ENCODE measurements at places on chromosomes 13 and 19.
A peak's percentile ranks its signal among the peaks of the same experiment; 100 is the strongest.

GRCh38 chr19:18867751-18868150 lies 28.2 kb downstream of the CERS1 start:
- DNase-seq: no peak
- H3K27me3 ChIP-seq: peaks cover 7% of the 10 kb centered on the region
- H3K4me1 ChIP-seq: peaks cover 8% of the 10 kb centered on the region
- peaks cover 10% of the 10 kb centered on the region for H3K36me3 ChIP-seq
- H3K4me3 ChIP-seq: no peak overlapping the region
- no peak overlapping the region for H3K27ac ChIP-seq

- no peaks in the 10 kb centered on the region for H3K36me3 ChIP-seq
- H3K27ac ChIP-seq: no peak overlapping the region
- no peaks in the 10 kb centered on the region for H3K4me1 ChIP-seq
- no peak overlapping the region for H3K4me3 ChIP-seq
- peaks cover 25% of the 10 kb centered on the region for H3K27me3 ChIP-seq
Measured at GRCh38 chr19:51203916-51204315, 21.0 kb upstream of the CD33 start.

DNA sequence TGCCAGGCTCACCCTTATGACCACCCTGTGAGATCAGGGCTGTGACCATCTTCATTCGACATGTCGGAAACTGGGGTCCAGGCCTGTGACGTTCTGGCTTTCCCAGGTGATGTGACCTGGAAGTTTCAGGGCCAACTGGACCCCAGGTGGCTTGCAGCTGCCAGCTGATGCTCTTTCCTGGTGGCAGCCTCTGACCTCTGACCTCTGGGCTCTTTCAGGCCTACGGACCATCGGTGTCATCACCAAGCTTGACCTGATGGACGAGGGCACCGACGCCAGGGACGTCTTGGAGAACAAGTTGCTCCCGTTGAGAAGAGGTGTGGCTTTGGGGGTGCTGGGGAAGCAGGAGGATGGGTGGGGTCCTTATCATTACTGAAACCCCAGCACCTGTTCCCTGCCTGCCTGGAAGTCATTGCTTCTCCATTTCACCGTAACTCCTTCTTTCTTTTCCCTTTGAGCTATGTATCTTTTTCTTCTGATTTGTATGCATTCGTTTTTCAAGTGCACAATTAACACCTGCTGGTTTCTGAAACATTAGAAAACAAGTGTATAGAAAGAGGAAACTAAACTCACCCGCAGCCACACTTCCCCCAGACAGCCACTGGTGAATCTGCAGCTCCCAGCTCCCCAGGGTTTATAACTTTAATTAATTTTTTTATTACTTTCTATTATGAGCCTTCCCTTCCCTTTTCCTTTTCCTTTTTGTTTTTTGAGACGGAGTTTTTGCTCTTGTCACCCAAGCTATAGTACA lies 58.9 kb downstream of the TMED1 start:
- H3K4me3 ChIP-seq: peak overlapping the region; percentile 53
- H3K4me1 ChIP-seq: peaks cover 24% of the 10 kb centered on the region

- H3K27ac ChIP-seq: no peak overlapping the region
- H3K27me3 ChIP-seq: no peaks in the 10 kb centered on the region
- no peak overlapping the region for H3K4me3 ChIP-seq
- no peak for DNase-seq
- peaks cover 10% of the 10 kb centered on the region for H3K4me1 ChIP-seq
- peaks cover 25% of the 10 kb centered on the region for H3K36me3 ChIP-seq
Measured at GRCh38 chr13:102868366-102868936, 22.6 kb downstream of the ERCC5 start.

DNA sequence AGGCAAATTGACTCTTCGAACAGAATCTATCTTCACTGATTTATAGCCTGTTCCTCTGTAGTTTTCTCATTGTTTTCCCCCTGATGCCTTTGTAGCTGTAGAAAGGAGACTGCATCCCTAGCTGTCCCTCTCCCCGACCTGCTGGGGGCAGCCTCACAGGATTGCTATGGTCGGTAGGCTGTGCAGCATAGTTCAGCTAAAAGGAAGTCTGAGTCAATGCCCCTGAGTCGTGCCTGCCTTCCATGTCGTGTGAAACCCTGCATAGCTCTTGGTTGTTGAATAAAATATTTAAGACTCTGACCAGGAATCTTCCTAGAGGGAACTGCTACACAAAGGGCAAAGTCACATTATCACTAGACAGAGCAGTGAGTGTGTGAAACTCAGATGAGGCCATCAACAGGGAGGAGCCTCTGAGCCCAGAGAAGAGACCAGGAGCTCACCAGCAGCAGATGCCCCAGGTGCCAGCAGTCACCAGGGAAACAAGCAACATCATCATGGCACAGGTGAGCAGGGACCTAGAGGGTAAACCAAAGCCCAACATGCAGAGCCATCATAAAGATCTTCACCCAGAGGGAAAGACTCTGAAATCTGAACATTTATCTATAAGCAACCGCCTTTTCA lies 108.4 kb upstream of the NBEA start:
- H3K27ac ChIP-seq: no peak overlapping the region
- H3K27me3 ChIP-seq: no peaks in the 10 kb centered on the region
- no peak overlapping the region for H3K4me3 ChIP-seq
- H3K36me3 ChIP-seq: no peaks in the 10 kb centered on the region
- no peak for DNase-seq
- no peaks in the 10 kb centered on the region for H3K4me1 ChIP-seq

- H3K4me1 ChIP-seq: peaks cover 8% of the 10 kb centered on the region
- H3K27ac ChIP-seq: no peak overlapping the region
- H3K4me3 ChIP-seq: no peak overlapping the region
- H3K36me3 ChIP-seq: peaks cover 35% of the 10 kb centered on the region
Measured at GRCh38 chr13:100214886-100215285, 126.0 kb downstream of the PCCA start.

DNA sequence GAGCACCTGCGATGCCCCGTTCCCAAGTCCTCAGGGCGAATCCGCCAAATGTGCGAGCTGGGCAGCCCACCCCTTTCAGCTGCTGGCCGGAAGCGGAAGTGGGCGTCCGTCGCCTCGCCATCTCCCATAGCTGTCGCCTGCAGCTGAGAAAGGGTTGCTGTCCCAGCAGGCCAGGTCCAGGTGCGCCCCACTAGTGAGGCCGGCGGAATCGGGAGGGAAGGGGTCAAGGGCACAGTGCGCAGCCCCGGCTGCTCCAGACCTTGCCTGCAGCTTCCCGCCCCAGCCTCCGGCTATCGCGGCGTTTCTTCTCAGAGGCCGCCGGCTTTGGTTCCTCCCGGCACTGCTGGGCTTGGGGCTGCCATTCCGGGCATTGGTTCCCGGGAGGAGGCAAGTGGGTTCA lies at the start of gene ZNF177:
TSS of gene ZNF177 (plus strand) at position 109 of the 400 bp plus-strand sequence. CDS start 15,299 bp downstream, outside the sequence.
- no peak within 1 kb of the TSS for H3K27ac ChIP-seq
- H3K4me3 ChIP-seq: no peak within 1 kb of the TSS
- H3K4me1 ChIP-seq: no peaks in the 10 kb centered on the region
- H3K27me3 ChIP-seq: no peaks in the 10 kb centered on the region
- peaks cover 34% of the 10 kb centered on the region for H3K36me3 ChIP-seq

DNA sequence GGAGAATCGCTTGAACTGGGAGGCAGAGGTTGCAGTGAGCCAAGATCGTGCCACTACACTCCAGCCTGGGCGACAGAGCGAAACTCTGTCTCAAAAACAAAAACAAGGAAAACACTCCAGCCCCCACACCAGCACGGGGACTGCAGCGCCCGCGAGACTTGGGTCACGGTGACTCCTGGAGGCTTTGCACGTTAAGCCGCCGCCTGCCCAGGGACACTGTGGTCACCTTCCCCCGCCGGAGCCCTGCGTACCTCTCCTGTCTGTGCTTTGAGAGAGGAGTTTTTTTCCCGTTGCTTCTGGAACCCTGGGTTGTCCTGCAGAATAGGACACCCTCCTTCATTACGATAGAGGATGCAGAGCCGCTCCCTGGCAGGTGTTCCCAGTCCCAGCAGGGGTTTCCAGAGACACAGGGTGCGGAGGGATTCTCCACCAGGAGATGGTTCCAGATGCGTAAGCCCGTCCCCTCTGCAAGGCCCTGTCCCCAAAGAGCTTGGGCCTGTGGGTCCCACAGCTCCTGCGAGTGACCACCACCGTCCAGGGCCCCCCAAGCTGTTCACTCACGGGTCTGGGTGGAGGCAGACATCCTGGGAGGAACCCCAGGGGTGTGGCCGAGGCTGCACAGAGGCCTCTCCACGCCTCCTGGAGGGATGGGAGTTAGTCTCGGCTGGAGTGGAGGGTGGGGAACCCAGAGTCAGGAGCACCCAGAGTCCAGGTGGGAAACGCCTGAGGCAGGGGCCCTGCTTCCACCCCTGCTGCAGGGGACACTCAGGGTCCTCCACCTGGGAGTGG lies 42.8 kb upstream of the NDUFS7 start:
- H3K27me3 ChIP-seq: peaks cover 2% of the 10 kb centered on the region
- no peak for DNase-seq
- no peak overlapping the region for H3K4me3 ChIP-seq
- no peak overlapping the region for H3K27ac ChIP-seq
- no peaks in the 10 kb centered on the region for H3K36me3 ChIP-seq
- peaks cover 13% of the 10 kb centered on the region for H3K4me1 ChIP-seq

DNA sequence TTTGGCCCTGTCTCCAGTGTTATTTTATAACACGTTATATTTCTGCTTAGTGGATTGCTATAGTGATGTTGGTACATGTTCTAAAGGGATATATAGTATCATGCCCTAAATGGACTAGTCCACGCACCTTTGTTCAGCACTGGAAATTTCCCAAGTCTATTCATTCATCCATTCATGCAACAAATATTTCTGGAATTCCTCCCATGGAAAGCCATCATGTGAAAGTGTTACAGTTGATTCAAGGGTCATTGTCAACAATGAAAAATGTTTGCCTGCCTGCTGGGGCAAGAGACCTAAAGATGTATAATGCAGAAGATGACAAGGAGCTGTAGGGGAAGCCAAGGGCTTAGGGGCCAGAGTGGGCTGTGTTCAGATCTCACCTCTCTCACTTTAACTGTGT lies 10.8 kb upstream of the HSPH1 start:
- H3K27ac ChIP-seq: no peak overlapping the region
- H3K4me3 ChIP-seq: no peak overlapping the region

- DNase-seq: no peak
- peaks cover 10% of the 10 kb centered on the region for H3K36me3 ChIP-seq
- no peaks in the 10 kb centered on the region for H3K27me3 ChIP-seq
- peaks cover 30% of the 10 kb centered on the region for H3K4me1 ChIP-seq
Measured at GRCh38 chr19:39144290-39145071, 18.9 kb downstream of the PAK4 start.

DNA sequence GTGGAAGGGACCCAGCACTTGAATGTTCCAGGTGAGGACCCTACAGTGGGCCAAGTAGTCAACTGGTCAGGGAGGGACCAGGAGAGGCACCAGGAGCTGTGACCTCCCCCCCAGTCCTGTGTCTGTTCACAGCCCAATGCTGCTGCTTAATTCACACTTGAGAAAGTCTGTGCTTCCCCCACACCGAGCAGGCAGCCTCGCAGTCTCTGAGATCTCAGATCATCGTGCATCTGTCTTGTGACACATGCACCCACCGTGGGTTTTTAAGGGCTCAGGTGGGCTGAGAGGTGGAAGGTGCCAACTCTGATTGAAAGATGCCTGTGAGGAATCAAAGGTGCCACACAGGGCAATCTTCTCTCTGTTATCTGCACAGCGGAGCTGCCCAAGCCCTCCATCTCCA lies 6.2 kb downstream of the CEACAM5 start:
- no peak overlapping the region for H3K4me3 ChIP-seq
- no peak for DNase-seq
- H3K4me1 ChIP-seq: no peaks in the 10 kb centered on the region
- H3K36me3 ChIP-seq: no peaks in the 10 kb centered on the region
- no peak overlapping the region for H3K27ac ChIP-seq

DNA sequence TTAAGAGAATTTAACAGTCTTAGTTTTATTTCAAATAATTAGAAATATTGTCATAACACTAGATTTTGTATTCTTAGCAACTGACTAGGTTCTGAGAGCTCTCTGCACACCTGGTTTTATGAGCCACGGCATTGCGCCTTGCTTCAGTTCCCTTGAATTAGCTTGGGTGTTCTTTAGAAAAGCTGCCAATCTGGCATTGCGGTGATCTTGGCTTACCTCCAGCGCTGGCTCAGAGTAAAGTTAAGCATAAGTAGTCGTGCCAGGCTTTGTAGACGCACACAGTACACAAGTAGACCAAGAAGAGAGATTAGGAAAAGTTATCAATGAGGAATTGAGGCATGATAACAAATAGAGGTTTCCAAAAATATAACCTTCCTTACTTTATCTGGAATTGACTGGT lies 45.7 kb downstream of the TPP2 start:
- H3K27ac ChIP-seq: no peak overlapping the region
- DNase-seq: no peak
- no peaks in the 10 kb centered on the region for H3K27me3 ChIP-seq

DNA sequence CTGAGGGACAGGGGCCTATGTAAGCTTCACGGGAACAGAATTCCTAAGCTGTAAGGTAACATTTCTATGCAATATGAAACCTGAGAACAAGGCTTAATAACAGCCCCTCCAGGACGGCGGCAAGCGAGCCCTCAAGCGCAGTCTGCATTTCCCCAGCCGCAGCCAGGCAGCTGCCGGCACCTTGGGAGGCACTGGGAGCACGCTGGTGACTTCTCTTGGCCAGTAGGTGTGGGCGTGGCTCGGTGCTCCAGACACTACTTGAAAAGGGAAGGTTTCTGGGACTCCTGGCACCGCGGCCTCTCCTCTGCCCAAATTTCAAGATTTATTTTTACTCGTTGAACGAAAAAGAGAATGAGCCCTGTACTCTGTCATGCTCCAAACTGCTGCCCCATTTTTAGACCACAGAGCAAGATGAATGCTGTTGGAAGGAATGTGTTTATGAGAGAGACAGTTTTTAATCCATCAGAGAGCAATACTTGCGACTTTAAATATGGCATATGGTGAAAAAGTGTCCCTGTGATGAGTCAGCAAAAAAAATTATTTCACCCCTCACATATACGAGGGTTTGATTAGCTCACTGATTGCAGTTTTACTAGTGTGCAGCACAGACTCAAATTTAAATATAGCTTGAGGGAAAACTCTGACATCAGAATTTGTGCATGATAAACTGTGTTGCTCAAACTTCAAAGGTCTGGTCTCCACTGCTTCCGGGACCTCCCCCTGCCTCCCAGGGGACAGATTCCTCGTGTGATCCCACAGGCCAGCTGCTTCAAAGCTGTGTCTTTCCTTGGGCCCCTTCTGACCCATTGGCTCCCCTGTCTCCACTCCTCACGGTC lies 81.2 kb downstream of the COL4A2 start:
- no peaks in the 10 kb centered on the region for H3K4me1 ChIP-seq
- no peak overlapping the region for H3K4me3 ChIP-seq
- H3K27me3 ChIP-seq: peaks cover 16% of the 10 kb centered on the region
- DNase-seq: no peak

DNA sequence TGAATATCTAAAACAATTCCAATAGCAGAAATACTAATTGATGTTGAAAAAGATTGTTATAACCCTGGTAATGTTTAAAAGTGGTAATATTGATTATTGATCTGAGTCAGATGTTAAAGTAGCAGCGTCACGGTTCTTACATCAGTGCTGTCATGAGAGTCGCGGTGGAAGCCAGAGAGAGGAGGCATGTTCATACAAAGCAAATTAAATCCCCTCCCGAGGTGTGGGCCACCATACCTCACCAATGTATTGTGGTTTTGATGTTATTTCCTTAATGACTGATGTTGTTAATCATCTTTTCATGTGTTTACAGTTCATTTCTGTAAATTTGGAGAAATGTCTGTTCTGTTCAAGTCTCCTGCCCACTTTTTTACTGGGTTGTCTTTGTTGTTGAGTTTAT lies 11.2 kb downstream of the ZNF317 start:
- no peaks in the 10 kb centered on the region for H3K27me3 ChIP-seq
- no peak for DNase-seq
- peaks cover 71% of the 10 kb centered on the region for H3K36me3 ChIP-seq
- peaks cover 51% of the 10 kb centered on the region for H3K4me1 ChIP-seq
- no peak overlapping the region for H3K4me3 ChIP-seq
